ENCODE measurements at places on chromosomes 5 and 9.

DNA sequence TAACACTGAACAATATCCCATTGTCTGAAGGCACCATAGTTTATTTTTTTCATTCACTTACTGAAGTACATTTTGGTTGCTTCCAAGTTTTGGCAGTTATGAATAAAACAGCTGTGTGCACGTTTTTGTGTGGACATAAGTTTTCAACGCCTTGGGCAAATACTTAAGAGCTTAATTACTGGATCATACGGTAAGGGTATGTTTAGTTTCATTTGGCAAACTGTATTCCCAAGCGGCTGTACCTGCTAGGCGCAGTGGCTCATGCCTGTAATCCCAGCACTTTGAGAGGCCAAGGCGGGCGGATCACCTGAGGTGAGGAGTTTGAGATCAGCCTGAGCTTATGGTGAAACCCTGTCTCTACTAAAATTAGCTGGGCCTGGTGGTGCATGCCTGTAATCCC is 63.7 kb upstream of the FAM120A start:
- no peak for DNase-seq

- DNase-seq = no peak
Measured at GRCh38 chr5:131795879-131796792, 681 bp downstream of the FNIP1 start.

GRCh38 chr9:7461791-7462190 is 337.8 kb downstream of the DMAC1 start:
- no peak for DNase-seq

DNA sequence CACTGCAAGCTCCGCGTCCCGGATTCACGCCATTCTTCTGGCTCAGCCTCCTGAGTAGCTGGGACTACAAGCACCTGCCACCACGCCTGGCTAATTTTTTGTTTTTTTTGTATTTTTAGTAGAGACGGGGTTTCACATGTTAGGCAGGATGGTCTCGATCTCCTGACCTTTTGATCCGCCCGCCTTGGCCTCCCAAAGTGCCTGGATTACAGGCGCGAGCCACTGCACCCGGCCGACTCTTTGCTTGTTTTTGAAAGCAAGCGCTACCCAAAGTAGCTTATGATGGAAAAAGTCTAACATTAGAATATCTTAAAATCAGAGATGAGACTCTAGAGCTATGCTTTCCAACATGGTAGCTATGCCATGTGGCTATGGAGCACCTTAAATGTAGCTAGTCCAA is 585.5 kb upstream of the ITGA1 start:
- DNase-seq = no peak

DNA sequence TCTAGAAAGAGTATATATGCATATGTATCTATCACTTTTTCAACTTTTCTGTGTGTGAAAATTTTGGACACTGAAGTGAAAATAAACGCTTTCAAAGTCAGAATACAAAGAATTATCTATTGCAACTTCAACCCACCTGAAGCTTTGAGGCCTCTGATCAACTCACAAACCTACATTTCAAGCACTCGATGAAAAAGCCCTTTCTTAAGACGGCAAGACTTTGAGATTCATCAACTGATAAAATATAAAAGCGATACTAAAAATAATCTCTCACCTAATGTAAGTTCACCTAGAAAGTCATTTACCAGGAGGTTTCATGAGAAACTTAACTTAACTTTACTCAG is 1.2 kb downstream of the GOLPH3 start:
- DNase-seq = no peak

DNA sequence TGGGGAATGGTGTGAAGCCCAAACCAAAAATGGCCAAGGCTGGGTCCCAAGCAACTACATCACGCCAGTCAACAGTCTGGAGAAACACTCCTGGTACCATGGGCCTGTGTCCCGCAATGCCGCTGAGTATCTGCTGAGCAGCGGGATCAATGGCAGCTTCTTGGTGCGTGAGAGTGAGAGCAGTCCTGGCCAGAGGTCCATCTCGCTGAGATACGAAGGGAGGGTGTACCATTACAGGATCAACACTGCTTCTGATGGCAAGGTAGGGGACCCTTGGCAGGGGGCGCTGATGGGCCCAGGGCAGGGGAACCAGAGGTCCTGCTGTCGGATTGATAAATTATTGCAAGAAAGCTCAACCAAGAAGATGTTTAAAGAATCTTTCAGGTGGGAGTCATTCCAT is 19.8 kb downstream of the ABL1 start:
- no peak for DNase-seq

DNA sequence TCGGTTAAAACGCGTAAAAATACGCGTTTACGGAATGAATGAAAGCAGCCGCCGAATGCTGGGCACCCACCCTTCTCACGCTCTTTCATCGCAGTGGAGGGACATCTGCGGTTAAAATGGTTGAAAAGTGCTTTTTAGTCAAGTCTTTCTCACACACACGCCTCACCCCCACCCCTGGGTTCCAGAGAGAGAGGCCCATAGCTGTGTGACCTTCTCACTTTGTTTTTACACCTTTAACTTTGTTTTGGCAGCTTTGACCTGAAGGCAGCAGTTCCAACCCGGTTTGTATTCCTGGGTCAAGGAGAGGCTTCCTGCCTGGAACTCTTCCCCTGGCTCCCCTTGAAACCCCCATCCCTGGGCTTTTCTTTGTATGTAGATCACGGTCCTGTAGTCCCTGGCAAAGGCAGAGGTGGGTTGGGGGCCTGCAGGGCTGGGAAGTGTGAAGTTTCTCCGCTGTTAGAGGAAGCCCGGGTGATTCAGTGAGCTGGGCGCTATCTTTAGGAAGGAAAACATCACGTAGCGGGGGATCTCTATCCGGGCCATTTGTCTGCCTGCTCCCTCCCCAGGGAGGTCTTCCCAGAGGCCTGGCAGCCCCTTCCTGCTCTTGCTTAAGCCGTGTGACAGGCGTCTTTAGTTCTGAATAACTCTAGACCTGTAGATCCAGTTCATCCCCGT is 29.6 kb downstream of the SPRY4 start:
- DNase-seq = no peak

GRCh38 chr5:143113461-143113860 is 290.0 kb downstream of the NR3C1 start:
- no peak for DNase-seq

- DNase-seq = no peak
Measured at GRCh38 chr5:42953041-42953440, 87.1 kb downstream of the ANXA2R start.

DNA sequence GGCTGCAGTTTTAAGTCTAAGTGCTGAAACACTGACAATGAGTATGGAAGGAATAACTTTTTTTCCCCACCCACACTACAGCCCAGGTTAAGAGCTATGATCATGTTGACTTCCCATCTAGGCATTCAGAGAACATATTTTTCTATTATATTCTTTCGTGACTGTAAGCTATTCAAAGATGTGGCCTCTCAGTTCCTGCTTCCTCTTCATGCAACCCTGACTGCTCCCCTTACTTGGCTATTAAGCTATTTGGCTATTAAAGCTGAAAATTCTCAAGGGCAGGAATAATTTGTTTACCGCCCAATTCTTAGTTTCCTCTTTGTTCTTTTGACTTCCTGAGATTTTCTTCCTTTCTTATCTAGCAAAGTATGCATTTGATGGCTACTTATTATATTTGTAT is 18.6 kb upstream of the ALDH1A1 start:
- DNase-seq = no peak

GRCh38 chr9:23707249-23707648 is 118.8 kb downstream of the ELAVL2 start:
- no peak for DNase-seq

DNA sequence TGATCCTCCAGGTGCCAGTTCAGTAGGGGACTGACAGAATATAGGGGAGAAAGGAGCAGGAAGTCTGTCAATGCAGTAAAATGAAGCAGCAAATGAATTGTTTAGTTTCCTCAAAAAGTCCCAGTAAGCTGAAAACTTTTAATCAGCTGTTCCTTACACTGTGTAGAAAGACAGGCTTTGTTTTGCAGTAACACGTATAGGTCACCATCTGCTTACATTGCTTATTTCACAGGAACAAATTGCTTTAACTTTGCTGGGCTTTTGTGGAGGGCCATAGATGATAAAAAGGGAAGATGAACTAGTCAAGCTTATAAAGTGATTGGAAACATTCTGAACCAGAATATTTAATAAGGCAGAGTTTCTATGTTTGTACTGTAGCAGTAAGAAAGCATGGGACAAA is 331.3 kb upstream of the RFX3 start:
- no peak for DNase-seq

- no peak for DNase-seq
Measured at GRCh38 chr5:74067748-74068541, 441.9 kb downstream of the ARHGEF28 start.

DNA sequence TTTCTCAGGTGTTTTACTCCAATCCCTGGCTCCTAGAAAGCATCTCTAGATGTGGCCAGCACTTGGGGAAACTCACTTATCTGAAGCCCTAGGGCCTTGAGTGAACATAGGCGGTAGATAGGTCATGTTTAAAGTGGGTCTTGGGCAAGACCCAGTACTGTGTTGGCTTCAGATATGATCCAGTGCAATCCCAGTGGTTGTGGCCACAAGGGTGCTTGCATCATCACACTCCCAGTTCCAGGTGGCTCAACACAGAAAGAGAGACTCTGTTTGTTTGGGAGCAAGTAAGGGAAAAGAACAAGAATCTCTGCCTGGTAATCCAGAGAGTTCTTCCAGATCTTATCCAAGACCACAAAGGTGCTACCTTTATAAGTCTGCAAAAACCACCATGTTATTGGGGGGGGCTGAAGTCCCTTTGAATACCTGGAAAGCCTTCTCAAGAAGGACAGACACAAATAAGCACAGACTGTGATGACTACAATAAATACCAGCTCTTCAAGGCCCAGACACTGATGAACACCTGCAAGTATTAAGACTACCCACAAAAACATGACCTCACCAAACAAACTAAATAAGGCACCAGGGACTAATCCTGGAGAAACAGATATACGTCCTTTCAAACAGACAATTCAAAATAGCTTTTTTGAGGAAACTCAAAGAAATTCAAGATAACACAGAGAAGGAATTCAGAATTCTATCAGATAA is 114.7 kb downstream of the LURAP1L start:
- DNase-seq = no peak

- no peak for DNase-seq
Measured at GRCh38 chr9:847505-847904, 6.0 kb downstream of the DMRT1 start.

GRCh38 chr9:137113385-137114159 is 961 bp downstream of the DPP7 start:
- DNase-seq = no peak

DNA sequence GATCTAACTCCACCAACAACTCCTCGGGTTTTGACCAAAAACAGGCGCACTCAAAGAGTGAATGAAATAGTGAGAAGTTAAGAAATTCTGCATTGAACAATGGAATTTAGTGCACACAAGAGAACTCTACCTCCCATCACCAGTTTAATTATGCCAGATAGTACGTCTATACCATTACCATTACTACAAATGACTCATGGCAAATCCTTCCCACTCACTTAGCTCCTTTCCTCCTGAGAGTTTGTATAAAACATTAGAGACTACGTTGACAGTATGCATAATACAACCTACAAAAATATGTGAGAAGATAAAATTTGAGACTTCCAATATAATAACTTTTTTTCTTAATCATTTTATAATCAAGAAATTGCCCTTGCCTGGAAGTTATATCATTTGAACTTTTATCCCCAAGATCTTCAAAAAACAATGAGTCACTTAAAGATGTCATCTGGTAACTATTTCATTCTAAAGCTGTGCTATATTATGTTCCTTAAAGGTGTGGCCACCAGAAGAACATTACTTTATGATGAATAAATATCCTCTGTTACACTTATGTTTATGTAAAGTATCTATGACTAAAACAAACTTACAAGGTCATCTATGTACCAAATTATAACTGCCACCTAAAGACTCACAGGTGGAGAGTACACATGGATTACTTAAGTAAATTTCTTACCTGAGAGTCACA is 297.9 kb upstream of the PTGER4 start:
- no peak for DNase-seq

DNA sequence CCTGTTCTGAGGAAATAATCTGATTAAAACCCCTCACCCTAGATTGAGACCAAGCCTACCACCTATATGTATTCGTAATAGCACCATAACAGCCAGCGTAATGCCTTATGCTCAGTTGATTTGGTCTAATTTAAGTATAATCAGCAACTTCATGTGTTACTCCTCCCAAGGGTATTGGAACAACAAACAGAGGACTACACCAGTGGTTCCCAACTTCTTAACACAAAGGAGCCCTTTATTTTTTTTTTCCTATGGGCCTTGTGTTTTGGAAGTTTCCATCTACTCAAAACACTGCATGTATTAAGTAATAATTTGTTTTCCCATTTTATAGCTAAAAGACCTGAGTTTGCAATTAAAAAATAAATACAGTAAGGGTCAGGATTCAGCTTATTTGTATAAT is 140.7 kb downstream of the ADAMTSL1 start:
- no peak for DNase-seq

DNA sequence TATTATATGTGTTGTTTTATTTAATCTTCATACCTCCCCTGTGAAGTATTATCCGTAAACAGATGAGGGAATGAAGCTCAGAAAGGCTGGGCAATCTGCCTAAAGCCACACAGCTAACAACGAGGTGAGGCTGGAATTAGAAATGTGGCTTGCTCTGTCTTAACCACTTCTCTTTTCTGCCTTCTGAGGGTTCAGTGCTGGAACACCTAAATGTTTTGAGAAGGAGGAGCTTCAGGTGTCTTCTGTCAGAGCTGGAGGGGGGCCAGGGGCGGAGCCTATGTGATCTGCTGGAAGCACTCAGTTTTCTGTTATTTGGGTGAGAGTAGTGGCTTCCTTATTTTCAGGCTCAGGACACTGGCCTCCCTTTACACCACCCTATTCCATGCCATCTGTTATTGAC is 35.0 kb upstream of the ARAP3 start:
- DNase-seq = no peak

All from naive thymus-derived CD8-positive, alpha-beta T cell (primary cell).